NCI-H1092 (cell line): ENCODE measurements at places on chromosomes 2 and 18.

GRCh38 chr2:160007111-160007510 is 55.3 kb downstream of the PLA2R1 start:
- no peak for DNase-seq

GRCh38 chr2:225980372-225980771 is 580.9 kb downstream of the NYAP2 start:
- no peak for DNase-seq

GRCh38 chr18:72114801-72115594 is 429.1 kb downstream of the CBLN2 start:
- no peak for DNase-seq

DNA sequence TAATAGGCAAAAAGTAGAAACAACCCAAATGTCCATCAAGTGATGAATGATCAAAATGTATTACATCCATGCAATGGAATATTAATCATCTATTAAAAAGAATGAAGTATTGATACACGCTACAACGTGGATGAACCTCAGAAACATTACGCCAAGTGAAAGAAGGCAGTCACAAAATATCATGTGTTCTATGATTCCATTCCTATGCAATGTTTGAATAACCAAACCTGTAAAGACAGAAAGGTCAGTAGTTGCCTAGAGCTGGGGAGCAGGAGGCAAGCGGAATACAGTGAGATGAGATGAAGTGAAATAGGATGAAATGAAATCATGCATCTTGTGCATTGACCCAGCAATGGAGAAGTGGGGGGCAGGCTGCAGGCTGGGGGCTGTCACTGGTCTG is 17.9 kb upstream of the COL6A3 start:
- no peak for DNase-seq

DNA sequence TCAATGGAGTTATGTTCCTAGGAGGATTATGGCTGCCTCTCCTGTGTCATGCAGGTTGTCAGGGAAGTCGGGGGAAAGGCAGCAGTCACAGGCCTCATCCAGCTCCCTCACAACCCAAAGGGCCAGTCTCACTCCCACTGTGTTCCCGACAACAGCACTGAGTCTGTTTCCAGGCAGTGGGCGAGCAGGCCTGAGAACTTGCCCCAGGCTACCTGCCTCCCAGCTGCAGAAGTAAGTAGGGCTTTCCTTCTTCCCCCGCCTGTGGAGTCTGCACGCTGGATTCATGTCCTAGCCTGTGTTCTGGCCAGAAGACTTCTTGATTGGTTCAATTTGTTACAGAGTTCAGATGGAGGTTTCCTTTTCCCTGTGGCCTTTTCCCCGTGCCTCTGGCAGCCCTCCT is 8.2 kb upstream of the ZNF638 start:
- no peak for DNase-seq

DNA sequence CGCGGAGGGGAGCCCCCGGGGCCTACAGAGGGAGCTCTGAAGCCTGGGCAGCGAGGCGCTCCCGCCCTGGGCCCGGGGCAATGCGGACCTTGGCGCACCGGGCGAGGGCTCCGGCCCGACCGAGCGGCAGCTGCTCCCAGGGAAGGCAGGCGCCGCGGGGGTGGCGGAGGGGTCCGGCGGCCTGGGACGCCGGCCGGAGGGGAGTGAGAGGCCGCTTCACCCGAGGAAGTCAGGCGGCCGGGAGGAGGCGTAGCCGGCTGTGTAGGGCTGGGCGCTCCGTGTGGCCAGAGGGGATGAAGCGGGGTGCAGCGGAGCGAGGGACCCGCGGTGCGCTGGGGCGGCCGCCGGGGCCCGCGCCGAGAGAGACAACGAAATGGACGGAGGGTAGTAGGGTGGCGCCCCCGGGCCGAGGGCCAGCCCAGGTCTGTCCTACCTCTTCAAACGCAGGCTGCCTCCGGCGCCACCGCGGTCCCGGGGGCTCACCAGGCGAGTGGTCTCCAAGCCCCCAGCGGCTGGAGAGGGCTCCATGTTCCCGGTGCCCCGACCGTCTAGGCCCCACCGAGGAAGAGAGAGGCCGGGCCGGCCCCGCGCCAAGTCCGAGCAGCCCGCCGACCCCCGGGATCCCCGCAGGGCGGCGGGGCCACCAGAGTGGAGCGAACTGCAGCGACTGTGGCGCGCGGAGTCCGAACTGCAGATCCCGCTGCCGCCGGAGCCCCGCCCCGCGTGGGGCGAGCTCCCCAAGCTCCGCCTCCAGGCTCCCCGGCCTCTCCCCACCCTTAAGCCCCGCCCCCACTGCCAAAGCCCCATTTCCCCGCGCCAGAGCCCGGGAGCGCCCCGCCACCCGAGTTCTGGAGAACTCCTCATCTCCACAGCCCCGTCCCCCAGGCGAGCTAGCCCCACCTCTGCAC is at the start of gene SLC30A3:
TSS of gene SLC30A3 (minus strand) at position 669 of the 908 bp plus-strand sequence. CDS start at position 528, 141 bp downstream.
- no peak for DNase-seq

DNA sequence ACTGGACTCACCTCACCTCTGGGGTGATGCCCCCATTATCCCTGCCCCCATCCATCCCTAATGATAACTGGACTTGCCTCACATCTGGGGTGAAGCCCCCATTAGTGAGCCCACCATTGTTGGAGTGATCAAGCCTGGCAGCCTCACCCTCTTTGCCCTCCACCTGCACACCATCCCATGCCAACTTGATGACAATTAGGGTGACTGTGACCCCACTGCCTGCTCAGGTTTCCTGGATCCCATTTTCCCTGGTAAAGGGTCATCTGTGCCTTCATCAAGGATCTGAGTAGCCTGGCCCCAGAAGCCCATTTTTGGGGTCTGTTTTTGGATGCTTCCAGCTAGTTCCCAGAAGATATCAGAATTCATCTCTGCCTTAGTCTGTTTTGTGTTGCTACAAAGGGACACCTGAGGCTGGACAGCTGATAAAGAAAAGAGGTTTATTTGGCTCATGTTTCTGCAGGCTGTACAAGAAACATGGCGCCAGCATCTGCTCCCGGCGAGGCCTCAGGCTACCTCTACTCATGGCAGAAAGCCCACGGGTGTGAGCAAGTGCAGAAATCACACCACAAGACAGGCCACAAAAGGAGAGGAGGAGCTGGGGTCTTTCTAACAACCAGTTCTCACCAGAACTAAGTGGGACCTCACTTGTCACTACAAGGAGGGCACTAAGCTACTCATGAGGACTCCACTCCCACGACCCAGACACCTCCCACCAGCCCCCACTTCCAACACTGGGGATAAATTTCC is 196.4 kb upstream of the TWIST2 start:
- no peak for DNase-seq

GRCh38 chr2:75113231-75113869 is 86.0 kb downstream of the TACR1 start:
- no peak for DNase-seq

DNA sequence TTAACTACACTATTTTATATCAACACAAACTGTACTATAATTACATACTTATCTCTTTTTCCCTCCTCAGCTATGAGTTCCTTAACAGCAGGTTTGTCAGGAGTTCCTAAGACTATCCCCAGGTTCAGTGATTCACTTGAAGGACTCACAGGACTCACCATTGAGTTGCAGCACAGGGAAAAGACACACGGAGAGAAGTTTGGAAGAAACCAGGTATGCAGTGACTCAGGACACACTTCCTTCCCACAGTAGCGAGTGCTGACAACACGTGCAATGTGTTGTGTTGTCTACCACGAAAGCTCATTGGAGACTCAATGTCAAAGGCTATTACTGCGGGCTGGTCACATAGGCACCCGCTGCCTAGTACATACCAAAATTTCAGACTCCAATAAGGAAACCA is 32.0 kb downstream of the MGAT4A start:
- no peak for DNase-seq

DNA sequence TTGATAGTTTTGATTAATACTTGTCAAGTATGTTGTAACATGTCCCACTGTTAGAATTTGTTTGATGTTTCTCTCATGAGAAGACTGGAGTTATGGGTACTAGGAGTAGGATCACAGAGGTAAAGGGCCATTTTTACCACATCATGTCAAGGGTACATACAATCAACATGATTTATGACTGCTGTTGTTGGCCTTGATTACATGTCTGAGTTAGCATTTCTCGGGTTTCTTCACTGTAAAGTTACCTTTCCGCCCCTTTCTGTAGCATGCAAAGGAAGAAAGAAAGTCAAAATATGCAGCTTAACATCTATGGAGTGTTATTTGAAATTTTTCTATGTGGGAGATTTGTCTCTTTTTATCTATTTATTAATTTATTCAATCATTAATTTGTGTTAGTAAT is 1456.4 kb downstream of the SUCLG1 start:
- no peak for DNase-seq

GRCh38 chr2:105437708-105438103 is 38.9 kb upstream of the FHL2 start:
- DNase-seq, result no peak

DNA sequence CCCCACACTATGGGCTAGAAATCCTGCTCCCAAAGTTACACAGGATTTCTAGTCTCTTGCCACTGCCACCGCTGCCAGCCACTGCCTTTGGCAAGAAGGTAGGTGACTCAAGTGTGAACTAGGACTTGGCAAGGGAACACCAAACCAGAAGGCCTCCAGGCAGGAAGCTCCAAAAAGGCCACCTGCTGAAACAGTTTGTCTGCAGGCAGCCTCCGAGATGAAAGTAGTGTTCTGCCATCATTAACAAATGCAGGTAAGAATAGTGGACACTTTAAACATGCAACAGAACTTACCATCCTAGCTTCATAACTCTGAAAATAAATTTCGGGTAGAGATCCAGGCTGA is 3.9 kb downstream of the ANKRD44 start:
- no peak for DNase-seq

DNA sequence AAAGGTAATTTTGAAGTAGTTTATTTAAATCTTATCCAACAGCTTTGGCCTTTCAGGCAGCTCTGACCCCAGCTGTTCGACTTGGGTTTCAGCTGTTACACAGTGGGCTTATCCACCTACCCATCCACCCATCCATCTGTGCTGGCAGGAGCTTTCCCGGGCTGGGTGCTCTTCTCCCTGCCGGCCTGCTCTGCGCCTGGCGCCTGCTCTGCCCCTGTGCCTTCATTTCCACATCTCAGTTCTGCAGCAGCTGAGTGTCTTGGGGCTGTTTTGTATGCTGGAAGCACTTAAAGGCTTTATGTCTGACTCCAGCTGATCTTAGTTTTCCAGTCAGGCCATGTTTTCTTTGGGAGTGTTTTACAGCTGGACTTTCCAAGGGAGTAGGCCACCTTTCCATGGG is 24.2 kb downstream of the LDLRAD4 start:
- no peak for DNase-seq

DNA sequence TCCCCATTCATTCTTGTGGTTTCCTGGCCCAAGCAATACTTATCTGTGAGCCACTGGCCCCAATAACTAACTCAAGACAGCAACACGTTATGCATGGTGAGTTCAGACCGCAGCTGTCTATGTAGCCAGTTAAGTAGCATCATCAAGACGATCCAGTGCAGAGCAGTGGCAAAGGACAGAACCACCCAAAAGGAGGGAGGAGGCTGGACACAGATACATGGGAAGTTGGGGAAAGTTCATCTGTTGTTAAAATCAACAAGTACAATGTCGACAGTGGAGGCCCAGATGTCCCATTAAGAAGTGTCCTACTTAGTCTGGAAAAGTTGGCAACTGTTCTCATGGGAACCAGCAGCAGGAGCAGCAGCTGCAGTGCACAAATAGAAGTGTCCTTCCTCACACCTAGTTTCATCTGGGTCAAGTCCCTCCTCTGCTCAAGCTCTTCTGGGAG is 106.9 kb upstream of the THOC1 start:
- DNase-seq, result no peak

GRCh38 chr2:97354576-97354975 is 235.1 kb downstream of the ANKRD36B start:
- DNase-seq, result no peak

DNA sequence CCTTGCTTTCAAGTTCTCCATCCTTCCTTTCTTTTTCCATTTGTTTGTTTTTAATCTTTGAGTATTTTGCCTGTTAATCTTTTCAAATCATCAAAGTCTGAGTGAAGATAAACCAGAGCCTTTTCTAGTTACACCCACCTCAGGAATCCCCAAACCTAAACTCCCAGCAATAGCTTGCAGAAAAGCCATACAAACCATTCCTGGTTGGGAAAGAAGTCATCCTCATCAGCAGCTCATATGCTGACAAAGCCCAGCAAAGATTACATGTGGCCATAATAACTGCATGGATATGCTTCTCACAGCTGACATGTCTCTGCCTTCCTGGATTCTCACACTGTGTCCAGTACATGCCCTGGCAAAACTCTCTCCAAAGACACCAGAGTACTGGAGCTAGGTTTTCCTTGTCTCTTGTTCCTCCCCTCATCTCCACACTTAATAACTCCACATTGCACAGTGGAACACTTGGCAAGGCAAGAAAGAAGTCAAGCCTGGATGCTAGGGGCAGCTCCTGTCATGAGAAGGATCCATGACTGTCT is 126.4 kb upstream of the TLK1 start:
- DNase-seq, result no peak

DNA sequence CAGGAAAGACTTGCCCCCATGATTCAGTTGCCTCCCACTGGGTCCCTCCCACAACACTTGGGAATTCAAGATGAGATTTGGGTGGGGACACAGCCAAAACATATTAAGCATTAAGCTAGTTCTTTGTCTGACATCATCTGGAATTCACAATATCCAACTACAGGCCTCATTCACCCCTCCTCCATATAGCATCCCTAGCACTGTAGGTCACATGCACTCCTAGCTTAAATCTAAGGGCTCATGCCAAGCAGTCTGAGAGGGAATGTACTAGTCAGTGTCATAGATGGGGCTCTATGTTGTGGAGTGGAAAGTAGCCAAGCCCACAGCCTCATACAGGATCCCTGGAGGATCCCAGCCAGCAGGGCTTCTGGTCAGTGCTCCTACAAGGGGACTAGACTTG is 92.1 kb downstream of the IRS1 start:
- no peak for DNase-seq

DNA sequence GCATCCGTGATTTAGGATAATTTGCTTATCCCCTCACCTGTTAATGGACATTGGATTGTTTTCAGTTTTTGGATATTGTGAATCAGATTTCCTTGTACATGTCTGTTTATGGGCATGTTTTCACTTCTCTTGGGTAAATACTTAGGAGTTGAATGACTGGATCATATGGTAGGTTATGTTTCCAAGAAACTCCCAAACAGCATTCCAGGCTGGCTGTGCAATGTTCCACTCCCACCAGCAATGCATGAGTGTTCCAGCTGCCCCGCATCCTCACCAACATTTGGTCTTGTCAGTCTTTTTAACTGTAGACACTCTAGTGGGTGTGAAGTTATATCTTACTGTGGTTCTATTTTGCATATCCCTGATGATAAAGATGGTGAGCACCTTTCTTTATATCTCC is 8.9 kb upstream of the LRRFIP1 start:
- no peak for DNase-seq

GRCh38 chr2:106562268-106563186 is 75.4 kb downstream of the CD8B2 start:
- no peak for DNase-seq

- no peak for DNase-seq
These were observed 222.9 kb downstream of the NDUFA10 start for GRCh38 chr2:239802185-239802649.

- peak; percentile 35 for DNase-seq
These were observed at the start of gene MTCL1 for GRCh38 chr18:8705238-8705960. TSS of gene MTCL1 (plus strand) at chr18:8705556. CDS start at chr18:8705661, 105 bp downstream.

GRCh38 chr2:187422282-187422681 is 25.8 kb downstream of the CALCRL start:
- no peak for DNase-seq

GRCh38 chr2:10174173-10174572 is 51.6 kb downstream of the RRM2 start:
- DNase-seq, result no peak
